ENCODE measurements at places on chromosomes 6 and 20. TPM values are rescaled to one million over a fixed set of nuclear protein-coding genes. Genes with fewer than 3 reads are reported as not detected.

The NRSN1 gene
- total RNA-seq = 0.78 TPM

DNA sequence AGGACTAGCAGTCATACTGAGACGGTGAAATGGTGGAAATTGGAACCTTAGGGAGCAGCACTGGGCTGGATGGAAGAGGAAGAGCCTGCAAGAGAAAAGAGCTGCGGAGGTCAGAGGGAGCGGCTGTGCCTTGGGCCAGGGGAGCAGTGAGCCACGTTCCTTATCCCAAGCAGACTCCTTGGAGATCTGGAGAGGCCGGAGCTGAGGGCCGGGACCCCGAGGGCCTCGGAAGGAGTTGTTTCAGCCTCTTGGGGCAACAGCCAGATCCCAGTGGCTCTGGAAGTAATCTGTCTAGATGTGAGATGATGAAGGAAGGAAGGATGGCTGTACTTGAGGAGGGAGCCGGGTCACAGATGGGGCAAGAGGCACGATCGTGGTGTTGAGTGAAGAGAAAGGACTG is 16.1 kb downstream of the PCMTD2 start:
- H3K27me3 ChIP-seq = no peaks in the 10 kb centered on the region
- H3K36me3 ChIP-seq = no peaks in the 10 kb centered on the region
- no peak for DNase-seq
- H3K4me3 ChIP-seq = no peak overlapping the region

DNA sequence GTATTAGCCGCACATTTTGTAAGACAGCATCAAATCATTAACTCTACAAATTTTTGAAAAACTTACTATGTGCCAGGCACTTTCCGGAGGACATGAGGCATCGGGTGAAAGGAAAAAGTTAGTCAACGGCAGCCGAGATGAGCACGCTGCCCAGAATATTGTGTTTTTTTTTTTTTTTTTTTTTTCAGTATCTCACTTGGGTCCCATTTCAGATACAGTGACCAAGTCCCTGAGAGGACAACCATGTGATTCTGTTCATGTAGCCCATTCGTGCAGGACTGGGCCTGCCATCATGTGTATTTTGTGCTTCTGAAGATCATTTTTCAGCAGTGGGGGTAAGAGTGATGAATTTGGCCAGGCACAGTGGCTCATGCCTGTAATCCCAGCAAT is 1.3 kb downstream of the SLA2 start:
- H3K4me3 ChIP-seq = no peak overlapping the region
- H3K27me3 ChIP-seq = no peaks in the 10 kb centered on the region
- H3K4me1 ChIP-seq = peaks cover 8% of the 10 kb centered on the region

The EDN3 gene
- total RNA-seq = 0.17 TPM

DNA sequence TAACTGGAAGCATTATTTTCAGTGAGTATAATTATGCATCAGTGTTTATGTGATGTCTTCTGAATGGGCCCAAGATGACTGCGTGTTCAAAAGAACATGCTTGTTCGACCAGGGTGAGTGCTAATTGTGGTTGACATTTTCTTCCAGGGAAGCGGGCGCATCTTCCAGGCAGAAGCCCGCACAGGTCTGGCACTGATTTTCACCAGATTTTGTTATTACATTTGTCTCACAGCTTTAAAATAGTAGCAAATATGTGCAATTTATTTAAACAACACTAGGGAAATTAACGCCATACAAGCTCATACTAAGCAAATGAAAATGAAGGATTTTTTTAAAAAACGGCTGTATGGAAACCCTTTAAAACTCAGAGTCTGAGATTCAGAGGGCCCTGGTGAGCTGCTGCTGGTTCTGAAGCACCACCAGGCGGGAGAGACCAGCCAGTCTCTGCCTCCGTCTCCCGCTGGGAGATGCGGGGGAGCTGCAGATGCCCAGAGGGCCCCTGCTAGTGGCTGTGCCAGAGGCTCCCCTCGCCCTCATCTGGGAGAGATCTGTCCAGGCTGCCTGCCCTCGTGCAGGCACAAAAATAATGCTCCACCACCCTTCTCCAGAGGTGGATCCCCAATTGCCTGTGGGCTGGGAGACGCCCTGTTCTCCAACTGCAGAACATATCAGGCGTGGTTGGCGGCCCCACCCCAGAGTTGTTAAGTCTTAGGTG is 297.0 kb downstream of the TAF4 start:
- no peak overlapping the region for H3K4me3 ChIP-seq
- H3K36me3 ChIP-seq = no peaks in the 10 kb centered on the region

DNA sequence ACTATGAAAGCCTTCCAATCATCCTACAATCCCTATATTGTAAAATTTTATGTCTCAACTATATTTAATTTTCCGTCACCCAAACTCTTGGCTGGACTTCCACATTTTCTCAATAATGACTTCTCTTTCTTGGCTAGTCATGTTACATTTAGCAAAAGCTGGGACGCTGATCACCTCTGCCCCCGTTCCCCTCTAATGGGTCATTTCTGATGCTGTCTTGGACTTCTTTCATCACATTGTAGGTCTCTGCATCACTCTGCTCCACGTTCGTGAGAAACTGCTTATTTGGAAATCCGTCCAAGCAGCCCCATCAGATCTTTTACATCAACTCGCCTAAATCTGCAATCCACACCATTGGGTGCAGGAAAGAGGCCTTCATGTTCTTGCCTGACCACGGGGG is 203.8 kb downstream of the MYLK4 start:
- no peaks in the 10 kb centered on the region for H3K4me1 ChIP-seq
- H3K36me3 ChIP-seq = no peaks in the 10 kb centered on the region
- no peaks in the 10 kb centered on the region for H3K27me3 ChIP-seq
- no peak overlapping the region for H3K27ac ChIP-seq
- H3K4me3 ChIP-seq = no peak overlapping the region

DNA sequence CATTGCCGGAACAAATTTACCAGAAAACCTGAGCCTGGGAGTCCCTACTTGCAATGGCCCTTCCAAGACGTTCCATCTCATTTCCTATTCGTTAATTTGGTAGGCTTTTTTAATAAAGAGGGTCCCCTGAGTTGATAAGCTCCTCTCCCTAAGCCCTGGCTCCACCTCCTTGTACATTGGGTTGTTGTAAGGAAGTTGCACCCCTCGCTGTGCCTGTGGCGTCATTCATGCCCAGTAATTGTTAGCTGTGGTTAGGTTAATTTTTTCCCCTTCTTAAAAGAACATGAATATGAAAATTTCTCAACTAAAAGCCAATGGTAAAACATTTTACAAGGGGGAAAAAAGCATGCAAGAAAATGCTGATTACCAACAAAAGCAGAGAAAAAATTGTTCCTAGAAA is 91.9 kb downstream of the SLC24A3 start:
- no peak overlapping the region for H3K4me3 ChIP-seq
- H3K27me3 ChIP-seq = no peaks in the 10 kb centered on the region
- no peak overlapping the region for H3K27ac ChIP-seq
- no peaks in the 10 kb centered on the region for H3K4me1 ChIP-seq

DNA sequence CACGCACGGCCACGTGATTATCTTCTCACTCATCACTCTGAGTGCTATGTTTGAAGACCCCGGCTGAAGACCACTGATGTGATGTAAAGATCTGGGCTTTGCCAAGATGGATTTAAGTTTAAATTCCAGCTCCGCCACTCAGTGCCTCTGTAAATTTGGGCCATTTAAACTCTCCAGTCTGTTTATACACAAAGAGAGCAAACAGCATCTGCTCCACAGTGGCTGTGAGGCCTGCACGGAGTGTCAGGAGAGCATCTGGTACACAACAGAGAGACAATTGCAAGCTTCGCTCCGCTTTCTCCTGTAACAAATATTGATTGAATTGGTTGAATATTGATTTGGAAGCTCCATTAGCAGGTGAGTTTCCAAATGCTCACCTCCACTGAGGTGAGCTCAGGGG is 80.5 kb upstream of the FRMD1 start:
- H3K36me3 ChIP-seq = no peaks in the 10 kb centered on the region
- H3K4me3 ChIP-seq = no peak overlapping the region
- no peaks in the 10 kb centered on the region for H3K27me3 ChIP-seq
- H3K4me1 ChIP-seq = peaks cover 9% of the 10 kb centered on the region

GRCh38 chr20:59743767-59744485 is 139.6 kb downstream of the PHACTR3 start:
- no peaks in the 10 kb centered on the region for H3K36me3 ChIP-seq
- no peak for DNase-seq
- H3K27me3 ChIP-seq = no peaks in the 10 kb centered on the region
- no peaks in the 10 kb centered on the region for H3K4me1 ChIP-seq

The BFSP1 gene
- 2.5 TPM for total RNA-seq

- H3K4me3 ChIP-seq = no peak overlapping the region
- H3K27ac ChIP-seq = no peak overlapping the region
- no peaks in the 10 kb centered on the region for H3K4me1 ChIP-seq
- no peaks in the 10 kb centered on the region for H3K27me3 ChIP-seq
- no peak for DNase-seq
- H3K36me3 ChIP-seq = no peaks in the 10 kb centered on the region
Observed at GRCh38 chr6:5499644-5500306, 238.5 kb downstream of the FARS2 start.
